ENCODE measurements at places on chromosomes 4 and X.

DNA sequence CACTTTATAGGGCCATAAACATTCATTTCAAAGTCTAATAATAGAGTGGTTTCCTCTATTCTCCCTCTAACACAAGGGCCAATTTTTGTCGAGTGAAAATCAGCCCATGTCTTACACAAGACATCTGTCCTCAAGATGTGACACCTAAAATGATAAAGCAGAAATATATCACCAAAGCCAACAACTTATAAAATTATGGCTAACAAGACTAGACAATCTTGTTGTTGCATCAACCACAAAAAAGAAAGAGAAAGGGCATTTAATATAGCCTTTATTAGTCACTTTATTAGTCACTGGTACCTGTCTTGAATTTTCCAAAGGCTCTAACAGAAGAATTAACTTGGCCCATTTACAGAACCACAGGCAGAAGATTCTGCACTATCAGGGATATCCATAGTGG is 161.6 kb downstream of the SMIM20 start:
- DNase-seq: no peak

DNA sequence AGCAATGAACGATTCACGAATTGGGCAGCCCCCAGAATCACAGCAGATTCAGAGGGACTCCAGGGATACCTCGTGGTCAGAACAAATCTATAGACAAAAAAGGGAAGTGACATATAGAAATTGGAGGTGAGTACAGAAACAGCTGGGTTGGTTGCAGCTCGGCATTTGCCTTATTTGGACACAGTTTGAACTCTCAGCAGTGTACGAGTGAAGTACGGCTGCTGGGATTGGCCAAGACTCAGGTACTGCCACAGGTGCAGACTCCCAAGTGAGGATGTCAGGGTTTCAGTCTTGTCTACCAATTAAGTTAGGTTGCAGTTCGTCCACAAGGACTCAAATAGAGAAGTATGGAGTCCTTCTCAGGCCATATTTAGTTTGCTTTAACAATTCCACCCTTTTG is 28.2 kb downstream of the HTT-AS start:
- DNase-seq: no peak

DNA sequence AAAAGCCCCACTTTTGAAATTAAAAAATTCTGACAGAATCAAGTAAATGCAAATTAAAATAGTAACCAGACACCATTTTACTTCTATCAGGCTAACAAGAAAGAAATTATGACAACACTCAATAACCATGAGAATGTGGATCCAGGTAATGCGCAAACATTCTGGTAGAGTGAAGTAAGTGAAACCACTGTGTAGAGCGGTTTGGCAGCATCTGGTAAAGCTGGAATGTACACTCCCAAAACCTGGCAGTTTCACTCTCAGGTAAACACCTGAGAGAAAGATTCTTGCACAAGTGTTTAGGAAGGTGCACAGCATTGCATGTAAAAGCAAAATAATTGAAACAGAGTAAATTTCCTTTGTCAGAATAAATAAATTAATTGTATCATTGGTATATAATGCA is 81.8 kb downstream of the TRIML1 start:
- DNase-seq: no peak

DNA sequence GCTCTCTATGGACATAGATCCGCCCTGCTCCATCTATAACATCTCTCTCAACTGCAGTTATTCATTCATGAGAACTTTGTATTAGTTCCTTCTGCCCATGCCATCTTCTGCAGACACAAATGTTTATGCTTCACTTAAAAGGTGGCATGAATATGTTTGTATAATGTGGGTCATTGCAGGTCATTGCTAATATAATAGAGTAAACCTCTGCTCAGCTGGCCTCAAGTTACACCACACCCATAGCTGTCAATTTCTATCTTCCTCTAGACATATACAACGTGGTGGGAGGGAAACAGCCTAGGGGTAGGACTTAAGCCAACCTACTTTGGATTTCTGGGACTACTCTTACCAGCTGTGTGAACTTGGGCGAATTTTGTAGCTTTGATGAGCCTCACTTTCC is 129.8 kb downstream of the ATXN3L start:
- DNase-seq: no peak

- no peak for DNase-seq
Observed at GRCh38 chr4:75948822-75949444, 8.1 kb upstream of the NAAA start.

- no peak for DNase-seq
Observed at GRCh38 chrX:47201345-47201944, 7.8 kb downstream of the UBA1 start.

DNA sequence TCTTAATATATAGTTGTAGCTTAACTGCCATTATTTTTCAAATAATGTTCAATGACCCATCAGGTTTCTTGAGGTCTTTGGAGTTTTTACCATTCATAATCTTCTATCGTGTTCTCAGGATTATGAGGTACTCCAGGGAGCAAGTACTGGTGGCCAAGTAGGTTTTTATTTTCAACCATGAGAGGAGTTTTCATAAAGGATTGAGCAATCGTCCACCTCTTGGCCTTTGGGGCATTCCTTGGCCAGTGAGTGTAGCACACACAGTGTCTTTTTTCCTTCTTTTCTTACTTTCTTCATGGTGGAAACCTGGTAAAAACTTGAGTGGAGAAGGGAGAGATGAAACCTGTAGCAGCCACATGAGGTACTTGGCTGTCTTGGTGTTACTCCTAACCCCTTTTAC is 567.0 kb upstream of the NR3C2 start:
- no peak for DNase-seq

- DNase-seq: no peak
Observed at GRCh38 chr4:55347610-55348228, 1.7 kb downstream of the SRD5A3 start.

- no peak for DNase-seq
Observed at GRCh38 chrX:83469551-83469950, 38.5 kb upstream of the POU3F4 start.

- no peak for DNase-seq
Observed at GRCh38 chr4:112284662-112285411, 867 bp downstream of the TIFA start.

GRCh38 chrX:77572322-77572721 is 125.1 kb downstream of the FGF16 start:
- DNase-seq: no peak

- no peak for DNase-seq
Observed at GRCh38 chr4:67869580-67870190, 14.1 kb downstream of the TMPRSS11D start.

- DNase-seq: peak; percentile 89
Observed at GRCh38 chrX:45824471-45824870, 623.8 kb upstream of the DIPK2B start.

DNA sequence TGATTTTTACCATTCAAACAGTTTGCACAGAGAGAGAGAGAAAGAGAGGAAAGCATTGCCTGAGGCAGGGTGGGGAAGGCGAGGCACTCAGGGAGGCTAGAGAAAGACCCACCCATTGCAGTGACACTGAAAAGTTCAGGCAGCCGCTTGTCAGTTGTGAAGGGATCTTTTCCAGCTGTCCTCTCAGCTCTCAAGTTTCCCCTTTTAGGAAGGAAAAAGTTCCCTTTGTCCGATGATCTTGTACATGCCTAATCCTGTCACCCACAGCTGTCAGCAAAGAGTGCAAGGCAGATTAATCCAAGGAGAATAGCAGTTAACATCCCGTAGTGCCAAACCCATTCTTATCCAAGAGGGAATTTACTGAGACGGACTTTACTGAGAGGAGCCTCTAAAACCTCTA is 255.0 kb downstream of the MAGEB5 start:
- DNase-seq: no peak

DNA sequence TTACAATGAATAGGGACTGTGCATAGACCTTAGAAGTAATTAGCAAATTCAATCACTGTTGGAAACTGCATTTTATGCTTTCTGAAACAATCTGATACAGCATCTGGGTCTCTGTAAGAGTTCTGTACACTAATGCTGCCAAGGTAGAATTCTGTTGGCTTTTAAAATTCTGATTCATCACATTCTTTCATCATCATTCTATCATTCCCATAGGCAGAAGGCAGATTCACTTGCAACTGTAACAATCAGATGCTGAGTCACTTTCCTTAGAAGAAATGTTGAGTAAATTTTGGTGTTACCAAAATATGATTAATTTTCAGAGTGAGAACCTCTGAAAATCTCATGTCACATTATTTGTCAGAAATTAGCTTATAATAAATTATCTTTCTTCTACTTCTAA is 267.2 kb downstream of the MAPK10 start:
- no peak for DNase-seq

DNA sequence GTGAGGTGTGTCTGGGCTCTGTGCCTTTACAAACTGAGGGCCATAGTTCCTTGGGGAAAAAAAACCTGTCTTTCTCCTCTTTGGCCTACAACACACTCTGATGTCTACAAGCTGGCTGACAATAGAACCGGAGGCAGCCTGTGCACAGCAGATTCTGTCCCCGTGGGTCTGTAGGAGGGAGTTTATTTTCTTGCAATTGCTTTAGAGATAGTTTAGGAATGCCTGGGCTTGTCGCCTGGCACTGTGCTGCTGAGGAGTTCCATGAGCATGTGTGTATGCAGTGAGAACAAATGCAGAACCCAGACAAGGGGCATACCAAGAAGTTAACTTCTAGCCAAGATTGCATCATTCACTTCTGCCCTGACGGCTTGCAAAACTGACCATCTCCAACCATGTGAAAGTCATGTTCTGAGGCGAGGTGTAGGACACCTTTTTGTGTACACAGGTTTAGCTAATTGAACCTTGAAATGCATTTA is 54.1 kb downstream of the CCNI start:
- no peak for DNase-seq

DNA sequence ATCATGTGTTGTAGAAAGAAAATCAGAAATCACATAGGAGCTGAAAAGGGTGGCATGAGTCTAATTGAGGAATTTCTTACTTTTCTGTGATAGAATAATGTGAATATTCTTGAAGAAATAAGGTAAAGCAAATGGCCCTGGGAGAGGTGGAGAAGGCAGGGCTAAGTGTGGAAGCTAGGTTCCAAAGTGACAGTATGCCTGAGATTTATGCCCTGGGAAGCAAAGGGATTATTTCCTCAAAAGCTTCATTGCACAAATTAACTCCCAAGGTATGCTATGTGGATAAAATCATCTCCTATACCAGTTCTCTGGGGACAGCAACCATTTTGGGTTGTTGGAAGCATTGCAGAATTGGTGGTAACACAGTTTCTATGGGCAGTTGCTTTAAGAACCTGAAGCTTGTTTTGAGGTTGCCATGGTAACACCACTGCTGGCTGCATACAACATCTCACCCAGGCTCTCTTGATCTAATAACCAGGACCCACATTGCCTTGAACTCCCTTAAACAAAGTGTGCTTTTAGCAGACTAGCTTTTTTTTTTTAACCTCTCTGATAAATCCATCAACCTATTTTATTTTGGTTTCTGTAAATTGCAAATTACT is 21.0 kb downstream of the MAOA start:
- no peak for DNase-seq

DNA sequence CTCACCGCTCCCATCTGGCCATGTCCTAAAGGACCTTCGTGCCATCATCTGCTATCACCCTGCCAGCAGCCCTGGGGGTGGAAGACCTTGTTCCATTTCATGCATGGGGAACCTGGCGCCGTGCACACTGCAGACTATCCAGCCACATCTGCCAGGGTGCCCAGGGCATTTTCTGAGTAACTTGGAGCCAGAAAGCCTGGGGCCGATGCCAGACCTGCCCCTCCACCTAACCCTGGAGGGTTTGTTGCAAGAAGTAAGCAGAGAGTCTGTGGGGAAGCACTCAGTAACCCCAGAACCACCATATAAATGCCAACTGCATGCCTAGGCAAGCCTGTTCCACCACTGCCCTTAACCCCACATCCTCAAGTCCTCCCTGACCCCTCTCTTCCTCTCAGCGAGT is 7.3 kb downstream of the HAUS7 start:
- DNase-seq: no peak

DNA sequence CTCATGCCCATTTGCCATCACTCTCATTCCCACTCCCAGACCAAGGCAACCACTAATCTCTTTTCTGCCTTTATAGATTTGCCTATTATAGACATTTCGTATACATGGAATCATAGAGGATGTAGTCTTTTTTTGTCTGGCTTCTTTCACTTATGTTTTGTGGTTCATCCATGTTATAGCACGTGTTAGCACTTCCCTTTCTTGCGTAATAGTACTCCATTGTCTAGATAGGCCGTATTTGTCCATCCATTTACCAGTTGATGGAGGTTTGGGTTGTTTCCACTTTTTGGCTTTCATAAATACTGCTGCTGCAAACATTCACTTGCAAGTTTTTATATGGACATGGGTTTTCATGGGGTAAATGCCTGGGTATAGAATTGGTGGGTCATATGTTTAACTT is 48.4 kb downstream of the KIF4A start:
- no peak for DNase-seq

GRCh38 chrX:100356351-100356896 is 53.6 kb downstream of the PCDH19 start:
- DNase-seq: no peak

All from HCT116 (cell line).